ENCODE measurements at places on chromosomes 12 and 14.

- no peak for DNase-seq
These were observed 85.9 kb downstream of the PAX9 start for GRCh38 chr14:36747411-36748184.

DNA sequence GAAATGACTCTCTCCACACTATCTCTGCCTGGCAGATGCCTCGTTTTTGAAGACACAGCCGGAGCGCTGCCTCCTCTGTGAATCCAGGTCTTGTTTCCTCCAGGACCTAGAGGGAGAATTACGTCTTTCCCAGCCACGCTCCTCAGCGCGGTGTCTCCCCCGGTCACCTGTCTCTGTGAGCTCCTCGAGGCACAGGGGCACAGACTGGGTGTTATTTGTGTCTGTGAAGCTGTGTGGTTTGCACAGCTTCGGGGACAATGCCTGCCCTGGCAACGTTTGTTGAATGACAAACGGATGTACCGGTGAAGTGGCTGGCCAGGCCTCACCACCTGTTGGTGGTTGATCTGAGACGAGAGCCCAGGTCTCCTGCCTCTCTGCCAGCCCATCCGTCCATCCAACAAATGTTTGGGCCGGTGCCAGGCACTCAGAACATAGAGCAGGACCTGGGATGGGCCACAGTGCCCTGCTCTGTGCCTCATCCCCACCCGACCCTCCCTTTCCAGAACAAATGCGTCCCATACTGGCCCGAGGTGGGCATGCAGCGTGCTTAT is 6.1 kb downstream of the PTPN6 start:
- DNase-seq: no peak

GRCh38 chr14:33551963-33552362 is 398.9 kb downstream of the EGLN3 start:
- DNase-seq: no peak

- peak; percentile 11 for DNase-seq
These were observed 10.3 kb upstream of the LRP1-AS start for GRCh38 chr12:57157588-57158173.

GRCh38 chr12:109538191-109538863 is 35.0 kb downstream of the MMAB start:
- no peak for DNase-seq

- DNase-seq: no peak
These were observed 1317.4 kb upstream of the TMEM132C start for GRCh38 chr12:126949558-126949957.

- no peak for DNase-seq
These were observed 2.0 kb upstream of the CCDC197 start for GRCh38 chr14:93994919-93995682.

DNA sequence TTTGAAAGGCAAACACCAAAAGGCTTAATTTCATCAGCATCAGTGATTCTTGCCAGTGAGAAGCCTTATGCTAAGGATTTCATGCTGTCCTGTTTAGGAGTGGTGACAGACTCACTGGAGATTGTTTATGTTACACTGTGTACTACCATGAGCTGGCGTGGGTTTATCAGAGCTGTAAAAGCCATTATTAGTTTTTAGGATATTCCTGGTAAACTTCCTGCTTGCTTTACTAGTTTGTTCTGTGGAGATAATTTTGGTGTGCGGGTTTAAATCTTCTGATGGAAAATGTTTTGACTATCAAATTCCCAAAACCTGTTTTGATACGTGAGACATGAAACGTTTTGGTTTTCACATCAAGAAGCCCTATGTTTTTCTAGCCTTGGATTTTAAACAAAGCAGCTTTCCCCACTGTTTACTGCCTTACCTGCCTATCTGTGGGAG is 15.2 kb downstream of the PPFIBP1 start:
- no peak for DNase-seq

GRCh38 chr14:93200553-93200952 is 6.3 kb downstream of the GON7 start:
- no peak for DNase-seq

GRCh38 chr14:101178184-101179072 is 274.9 kb upstream of the RTL1 start:
- DNase-seq: no peak

DNA sequence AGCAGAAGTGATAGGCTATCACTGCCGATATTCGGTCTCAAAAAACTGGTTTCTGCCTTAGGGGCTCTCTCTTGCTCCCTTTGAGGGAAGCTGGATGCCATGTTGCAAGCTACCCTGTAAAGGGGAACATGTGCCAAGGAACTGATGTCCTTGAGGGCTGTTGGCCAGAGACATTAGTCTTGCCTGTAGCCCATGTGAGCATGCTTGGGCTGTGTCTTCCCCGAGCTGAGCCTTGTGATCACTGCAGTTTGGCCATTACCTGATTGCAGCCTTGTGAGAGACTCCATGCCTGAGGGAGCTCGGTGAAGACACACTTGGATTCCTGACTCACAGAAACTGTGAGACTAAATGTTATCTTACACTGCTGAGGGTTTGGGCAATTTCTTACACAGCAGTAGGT is 18.8 kb downstream of the RTRAF start:
- no peak for DNase-seq

- DNase-seq: no peak
These were observed 139.8 kb downstream of the TSPAN9 start for GRCh38 chr12:3216726-3217682.

GRCh38 chr12:125540580-125541204 is 475.5 kb downstream of the AACS start:
- no peak for DNase-seq

DNA sequence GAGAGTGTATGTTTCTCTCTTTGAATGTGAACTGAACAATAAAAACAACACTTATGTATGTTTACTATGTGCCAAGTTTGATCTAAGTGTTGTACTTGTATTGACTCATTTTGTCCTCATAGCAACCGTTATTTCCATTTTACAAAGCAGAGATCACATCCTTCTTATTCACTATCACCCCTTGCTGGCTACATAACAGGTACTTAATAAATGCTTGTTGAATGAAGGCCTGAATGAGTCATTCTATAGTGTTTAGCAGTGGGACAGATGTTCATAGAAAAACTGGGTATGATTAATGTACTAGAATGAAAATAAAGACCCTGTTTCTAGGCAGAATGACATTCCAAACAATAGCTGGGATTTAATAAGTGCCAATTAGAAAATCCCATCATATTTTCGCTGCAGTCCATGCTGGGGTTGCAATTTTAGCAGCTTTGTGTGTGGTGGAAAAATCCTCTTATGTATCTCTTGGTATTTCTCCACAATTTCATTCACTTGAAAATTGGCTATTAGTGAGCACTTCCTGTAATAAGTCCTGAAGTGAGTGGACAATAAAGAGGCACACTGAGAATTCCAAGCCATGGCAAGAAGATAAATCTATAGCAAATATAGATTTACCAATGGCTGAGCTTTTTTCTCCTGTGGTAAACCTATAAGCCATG is 86.0 kb downstream of the FAR2 start:
- no peak for DNase-seq

DNA sequence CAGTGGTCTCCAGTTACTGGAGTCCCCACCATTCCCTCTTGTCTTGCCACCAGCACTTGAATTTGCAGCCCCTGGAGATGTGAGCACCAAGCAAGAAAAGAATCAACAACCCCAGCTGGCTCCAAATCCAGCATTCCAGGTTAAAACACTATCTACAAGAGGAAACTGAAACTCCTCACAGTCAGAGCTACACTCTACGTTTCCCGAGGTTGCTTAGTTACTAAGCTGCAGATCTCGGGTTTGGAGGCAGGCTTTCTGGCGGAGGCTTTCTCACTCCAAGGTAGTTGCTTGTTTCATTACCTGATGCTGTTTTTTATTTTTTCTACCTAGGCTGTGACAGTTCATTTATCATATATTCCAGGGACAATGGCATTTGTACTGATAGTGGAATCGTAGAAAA is 248.1 kb downstream of the GLT1D1 start:
- no peak for DNase-seq

DNA sequence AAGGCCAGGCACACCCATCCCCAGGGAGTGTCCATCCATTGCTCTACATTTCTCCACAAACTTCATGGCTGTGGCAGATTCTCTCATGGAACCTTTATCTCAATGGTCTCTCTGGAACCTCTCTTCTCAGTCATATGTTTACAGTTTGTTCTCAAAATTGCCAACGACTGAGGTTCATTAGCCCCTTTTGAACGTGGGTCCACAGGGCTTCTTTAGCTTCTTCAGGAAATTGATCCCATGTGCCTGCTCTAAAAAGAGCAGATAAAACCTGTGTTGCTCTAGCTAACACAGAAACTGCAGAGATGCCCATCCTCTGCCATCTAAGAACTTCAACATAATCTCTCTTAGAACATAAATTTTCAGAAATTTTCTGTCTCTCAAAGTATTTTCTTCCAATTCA is at the start of gene OR6C4:
Gene OR6C4, plus strand, starts transcription at position 301 of the 400 bp plus-strand sequence. CDS start 1,625 bp downstream, outside the sequence.
- DNase-seq: no peak

DNA sequence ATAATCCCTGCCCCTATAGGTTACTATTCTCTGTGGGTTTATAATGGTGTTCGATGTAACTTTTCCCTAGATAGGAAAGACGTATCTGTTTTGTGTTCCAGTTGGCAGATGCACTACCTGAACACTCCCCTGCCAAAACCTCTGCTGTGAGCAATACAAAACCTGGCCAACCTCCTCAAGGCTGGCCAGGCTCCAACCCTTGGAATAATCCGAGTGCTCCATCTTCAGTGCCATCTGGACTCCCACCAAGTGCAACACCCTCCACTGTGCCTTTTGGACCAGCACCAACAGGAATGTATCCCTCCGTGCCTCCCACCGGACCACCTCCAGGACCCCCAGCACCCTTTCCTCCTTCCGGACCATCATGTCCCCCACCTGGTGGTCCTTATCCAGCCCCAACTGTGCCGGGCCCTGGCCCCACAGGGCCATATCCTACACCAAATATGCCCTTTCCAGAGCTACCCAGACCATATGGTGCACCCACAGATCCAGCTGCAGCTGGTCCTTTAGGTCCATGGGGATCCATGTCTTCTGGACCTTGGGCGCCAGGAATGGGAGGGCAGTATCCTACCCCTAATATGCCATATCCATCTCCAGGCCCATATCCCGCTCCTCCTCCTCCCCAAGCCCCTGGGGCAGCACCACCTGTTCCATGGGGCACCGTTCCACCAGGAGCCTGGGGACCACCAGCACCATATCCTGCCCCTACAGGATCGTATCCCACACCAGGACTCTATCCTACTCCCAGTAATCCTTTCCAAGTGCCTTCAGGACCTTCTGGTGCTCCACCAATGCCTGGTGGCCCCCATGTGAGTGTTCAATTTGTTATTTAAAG is 11.3 kb downstream of the MAPK1IP1L start:
- DNase-seq: no peak

Data from activated CD4-positive, alpha-beta T cell treated with anti-CD3 and anti-CD28 coated beads, Interleukin-2, amount 10 ng/mL, durations not matched to agents 7 days and 5 days (primary cell).